ENCODE measurements at places on chromosomes 7 and 10. TPM values are rescaled to one million over a fixed set of nuclear protein-coding genes. Genes with fewer than 3 reads are reported as not detected.

GRCh38 chr7:69422574-69422985 lies 175.7 kb upstream of the AUTS2 start:
- no peak overlapping the region for H3K4me3 ChIP-seq
- no peaks in the 10 kb centered on the region for H3K27me3 ChIP-seq
- H3K4me1 ChIP-seq, result no peaks in the 10 kb centered on the region
- no peak for DNase-seq
- H3K36me3 ChIP-seq, result peaks cover 2% of the 10 kb centered on the region
- H3K27ac ChIP-seq, result no peak overlapping the region

GRCh38 chr7:68820321-68820720 lies 778.0 kb upstream of the AUTS2 start:
- no peak for DNase-seq
- peaks cover 2% of the 10 kb centered on the region for H3K36me3 ChIP-seq
- H3K4me3 ChIP-seq, result no peak overlapping the region
- no peak overlapping the region for H3K27ac ChIP-seq

DNA sequence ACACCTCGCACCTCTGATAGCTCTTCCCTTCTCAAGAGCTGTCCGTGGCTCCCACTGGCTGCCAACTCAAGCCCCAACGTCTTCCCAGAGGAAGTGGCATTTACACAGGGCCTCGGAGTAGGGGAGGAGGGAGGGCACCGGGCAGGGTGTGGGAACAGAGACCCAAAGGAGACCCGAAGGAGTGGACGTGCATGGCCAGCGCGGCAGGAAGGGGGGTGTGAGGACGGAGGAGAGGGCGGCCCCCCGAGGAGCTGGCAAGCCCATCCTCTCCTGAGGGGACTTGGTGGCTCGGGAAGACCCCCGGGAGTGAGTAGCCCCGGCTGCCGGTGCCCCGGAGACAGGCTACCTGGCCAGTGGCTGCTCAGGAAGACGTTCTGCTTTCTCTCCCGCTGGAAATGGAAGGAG lies 85.9 kb downstream of the FOXL3 start:
- H3K27me3 ChIP-seq, result no peaks in the 10 kb centered on the region
- peaks cover 2% of the 10 kb centered on the region for H3K4me1 ChIP-seq
- no peak overlapping the region for H3K27ac ChIP-seq
- no peaks in the 10 kb centered on the region for H3K36me3 ChIP-seq
- DNase-seq, result no peak

DNA sequence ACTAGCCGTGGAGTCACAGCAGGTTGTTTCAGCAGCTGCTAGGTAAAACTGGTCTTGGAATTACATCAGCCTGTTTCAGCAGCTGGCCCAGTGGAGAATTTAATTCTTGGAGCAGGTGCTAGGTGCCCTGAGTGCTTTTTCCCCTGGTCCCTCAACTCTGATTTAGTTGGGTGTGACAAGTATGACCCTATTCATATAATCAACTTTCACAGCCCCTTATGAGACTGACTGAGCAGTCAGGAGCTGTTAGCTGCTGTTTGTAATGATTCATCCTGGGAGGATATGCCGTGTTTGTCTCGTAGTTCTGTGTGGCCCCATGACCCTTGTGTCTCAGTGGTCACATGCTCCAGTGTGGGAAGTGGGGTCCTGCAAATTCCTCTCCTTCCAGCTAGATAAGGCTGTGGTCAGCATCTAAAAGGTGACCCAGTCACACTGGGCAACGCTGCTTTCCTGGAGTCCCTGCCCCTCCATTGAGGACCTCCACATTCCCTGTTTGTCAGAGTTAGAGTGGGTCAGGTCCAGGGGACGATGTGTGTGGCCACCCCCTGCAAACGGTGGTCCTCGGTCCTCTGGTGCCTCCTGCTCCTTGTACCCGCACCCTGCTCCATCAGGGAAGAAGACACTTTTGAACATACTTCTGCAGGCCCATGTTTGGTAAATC lies 28.3 kb downstream of the TBATA start:
- H3K4me3 ChIP-seq, result no peak overlapping the region
- DNase-seq, result no peak
- no peaks in the 10 kb centered on the region for H3K36me3 ChIP-seq
- H3K27me3 ChIP-seq, result no peaks in the 10 kb centered on the region
- H3K27ac ChIP-seq, result no peak overlapping the region
- peaks cover 15% of the 10 kb centered on the region for H3K4me1 ChIP-seq

Gene UPK3B
- 3.2 TPM for total RNA-seq

GRCh38 chr7:137994216-137994615 lies 7.7 kb downstream of the CREB3L2 start:
- H3K36me3 ChIP-seq, result no peaks in the 10 kb centered on the region
- no peak overlapping the region for H3K4me3 ChIP-seq
- H3K27me3 ChIP-seq, result no peaks in the 10 kb centered on the region
- H3K4me1 ChIP-seq, result peaks cover 50% of the 10 kb centered on the region
- DNase-seq, result no peak

DNA sequence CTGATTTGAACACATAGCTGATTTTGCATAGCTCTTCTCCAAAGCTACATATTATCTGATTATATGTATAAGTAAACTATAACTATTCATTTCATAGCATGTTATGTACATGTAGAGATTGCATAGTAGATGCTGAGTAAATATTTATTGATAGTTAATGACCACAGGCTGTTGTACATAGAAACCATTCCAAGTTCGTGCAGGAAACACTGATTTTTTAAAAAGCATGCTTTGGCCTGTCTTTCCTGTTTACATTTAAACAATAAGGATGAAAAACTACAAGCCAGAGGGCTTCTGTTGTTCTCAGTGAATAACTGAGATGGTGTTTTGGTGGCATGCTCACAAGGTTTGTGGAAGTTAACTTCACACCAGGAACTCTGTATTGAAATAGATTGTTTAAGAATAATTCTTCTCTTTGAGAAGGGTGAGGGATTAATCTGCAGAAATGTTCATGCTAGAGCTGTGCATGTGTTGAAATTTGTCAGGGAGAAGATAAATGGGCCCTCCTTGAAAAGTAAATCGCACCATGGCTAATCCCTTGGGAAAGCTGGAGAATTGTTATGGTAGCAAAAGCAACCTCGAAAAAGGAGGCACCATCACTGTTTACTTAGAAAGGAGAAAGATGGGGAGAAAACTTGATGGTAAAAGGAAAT lies 120.2 kb upstream of the SP8 start:
- H3K4me1 ChIP-seq, result no peaks in the 10 kb centered on the region
- H3K4me3 ChIP-seq, result no peak overlapping the region
- no peak overlapping the region for H3K27ac ChIP-seq
- DNase-seq, result no peak
- no peaks in the 10 kb centered on the region for H3K27me3 ChIP-seq

GRCh38 chr7:87463982-87464381 lies 11.5 kb downstream of the ABCB4 start:
- H3K36me3 ChIP-seq, result no peaks in the 10 kb centered on the region
- H3K27me3 ChIP-seq, result peaks cover 36% of the 10 kb centered on the region
- no peak overlapping the region for H3K27ac ChIP-seq
- no peaks in the 10 kb centered on the region for H3K4me1 ChIP-seq
- no peak for DNase-seq

DNA sequence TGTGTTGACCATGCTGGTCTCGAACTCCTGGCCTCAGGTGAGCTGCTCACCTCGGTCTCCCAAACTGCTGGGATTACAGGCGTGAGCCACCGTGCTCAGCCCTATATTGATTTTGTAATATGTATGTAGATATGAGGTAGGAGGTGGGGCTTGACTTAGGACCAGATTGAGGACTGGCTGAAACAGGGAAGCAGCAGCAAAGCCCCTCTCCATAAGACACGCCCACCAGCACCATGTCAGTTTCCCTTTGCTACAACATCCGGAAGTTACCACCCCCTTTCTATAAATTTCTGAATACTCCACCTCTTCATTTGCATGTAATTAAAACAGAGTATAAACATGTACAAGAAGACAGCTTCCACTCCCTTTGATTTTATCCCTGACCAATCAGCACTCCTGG lies 47.9 kb upstream of the MYL10 start:
- no peaks in the 10 kb centered on the region for H3K27me3 ChIP-seq
- no peaks in the 10 kb centered on the region for H3K4me1 ChIP-seq
- no peak overlapping the region for H3K27ac ChIP-seq
- H3K36me3 ChIP-seq, result no peaks in the 10 kb centered on the region

GRCh38 chr7:50367100-50367499 lies 62.6 kb downstream of the IKZF1 start:
- H3K4me1 ChIP-seq, result peaks cover 99% of the 10 kb centered on the region
- peak overlapping the region; percentile 52 for H3K4me3 ChIP-seq
- no peak for DNase-seq
- no peaks in the 10 kb centered on the region for H3K27me3 ChIP-seq

DNA sequence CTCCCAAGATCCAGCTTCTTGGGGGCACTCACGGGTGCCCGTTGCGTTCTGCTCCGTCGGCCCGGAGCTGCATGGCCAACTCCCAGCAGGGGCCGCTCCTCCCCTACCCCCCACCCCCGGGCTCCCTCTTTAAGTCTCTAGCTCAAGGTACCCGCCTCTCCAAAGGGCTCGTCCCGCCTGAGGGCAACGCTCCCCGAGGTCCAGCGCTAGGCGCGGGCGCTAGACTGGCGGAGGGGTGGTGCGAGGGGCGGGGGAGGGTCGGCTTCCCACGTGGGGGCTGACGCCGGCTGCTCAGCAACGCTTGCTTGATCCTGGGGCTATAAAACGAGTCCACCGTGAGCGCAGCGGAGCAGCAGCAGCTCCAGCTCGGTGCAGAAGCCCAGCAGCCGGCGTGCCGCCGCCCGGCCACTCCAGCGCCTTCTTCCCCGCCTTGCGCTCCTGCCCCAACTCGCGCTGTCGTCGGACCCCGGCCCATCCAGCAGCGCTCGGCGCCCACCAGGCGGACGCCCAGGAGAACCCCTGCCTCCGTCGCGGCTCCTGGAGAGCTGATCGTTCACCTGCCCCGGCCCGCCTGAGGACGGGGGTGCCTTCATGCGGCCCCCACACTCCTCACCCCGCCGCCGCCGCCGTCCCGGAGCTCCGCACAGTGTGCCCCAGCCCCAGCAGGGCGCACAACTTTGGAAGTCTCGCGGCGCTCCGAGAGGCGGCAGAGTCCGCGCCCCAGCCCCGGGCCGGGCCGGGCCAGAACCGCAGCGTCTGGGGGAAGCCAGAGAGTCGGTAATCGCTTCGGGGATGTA lies at the start of gene ADRA2A:
TSS of gene ADRA2A (plus strand) at position 348 of the 797 bp plus-strand sequence. CDS start 968 bp downstream, outside the sequence.
- H3K36me3 ChIP-seq, result peaks cover 7% of the 10 kb centered on the region
- H3K4me3 ChIP-seq, result peak within 1 kb of the TSS; percentile 84
- DNase-seq, result peak; percentile 43
- H3K27ac ChIP-seq, result no peak within 1 kb of the TSS
- peaks cover 10% of the 10 kb centered on the region for H3K4me1 ChIP-seq

DNA sequence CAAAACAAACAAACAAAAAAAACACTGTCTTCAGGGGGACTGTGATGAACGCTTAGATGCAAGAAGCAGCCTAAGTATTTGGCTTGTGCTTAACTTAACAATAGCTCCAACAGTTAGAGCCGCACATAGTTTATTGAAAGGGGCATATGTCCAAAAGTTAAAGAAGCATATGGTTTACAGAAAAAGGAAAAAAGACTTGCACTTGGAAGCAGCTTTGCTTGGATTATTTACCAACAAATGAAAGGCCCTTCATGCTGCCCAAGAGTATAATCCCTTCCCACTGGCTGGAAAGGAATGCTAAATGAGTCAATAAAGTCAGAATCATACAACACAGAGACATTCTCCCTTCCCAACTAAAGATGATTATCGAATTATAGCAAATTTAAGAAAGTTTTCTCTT lies 77.9 kb downstream of the GLI3 start:
- no peak for DNase-seq
- H3K27me3 ChIP-seq, result no peaks in the 10 kb centered on the region
- H3K4me1 ChIP-seq, result no peaks in the 10 kb centered on the region
- H3K4me3 ChIP-seq, result no peak overlapping the region
- no peaks in the 10 kb centered on the region for H3K36me3 ChIP-seq

DNA sequence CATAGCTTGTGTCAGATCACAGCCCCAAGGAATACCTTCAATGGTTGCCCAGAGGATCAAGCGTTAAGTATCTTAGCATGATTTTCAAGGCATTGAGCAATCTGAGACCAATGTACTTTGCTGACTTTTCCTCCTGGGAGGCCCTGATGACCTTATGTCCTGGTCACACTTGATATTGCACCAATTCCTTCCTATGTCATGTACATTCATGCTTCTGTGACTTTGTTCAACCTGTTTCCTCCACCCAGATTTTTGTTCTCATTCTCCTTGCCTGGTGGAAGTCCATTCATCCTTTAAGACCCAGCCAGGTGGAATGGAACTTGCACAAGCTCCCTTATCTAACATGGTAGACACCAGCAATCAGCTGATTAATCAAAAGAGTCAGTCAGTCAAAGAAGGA lies 160.8 kb downstream of the PFKFB3 start:
- peaks cover 17% of the 10 kb centered on the region for H3K36me3 ChIP-seq
- H3K27ac ChIP-seq, result no peak overlapping the region

Gene GARIN1A
- total RNA-seq, result 2.6 TPM
